ENCODE measurements at places on chromosomes 3 and 15.
A peak's percentile ranks its signal among the peaks of the same experiment; 100 is the strongest.

DNA sequence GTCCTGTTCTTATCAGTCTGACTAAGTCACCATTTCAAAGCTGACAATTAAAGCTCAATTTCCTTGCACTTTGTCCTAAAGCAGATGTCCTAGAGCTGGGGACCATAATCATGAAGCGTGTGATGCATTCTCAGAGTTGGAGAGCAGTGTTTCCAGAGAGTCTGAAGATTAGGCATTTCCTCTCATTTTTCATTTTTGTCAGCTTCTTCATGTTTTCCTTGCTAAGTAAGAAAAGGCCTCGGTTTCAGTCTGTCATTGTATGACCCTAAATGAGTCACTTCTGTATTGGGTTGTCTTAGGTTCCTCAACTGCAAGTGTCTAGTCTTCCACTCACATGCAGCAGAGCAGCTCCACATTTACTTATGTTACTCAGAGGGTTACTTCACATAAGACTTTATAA, 257.2 kb upstream of the TPRG1 start:
- DNase-seq = no peak

GRCh38 chr15:31471731-31472430, 145.2 kb downstream of the KLF13 start:
- no peak for DNase-seq

- no peak for DNase-seq
Observed at GRCh38 chr15:29534378-29534777, 264.8 kb upstream of the NSMCE3 start.

DNA sequence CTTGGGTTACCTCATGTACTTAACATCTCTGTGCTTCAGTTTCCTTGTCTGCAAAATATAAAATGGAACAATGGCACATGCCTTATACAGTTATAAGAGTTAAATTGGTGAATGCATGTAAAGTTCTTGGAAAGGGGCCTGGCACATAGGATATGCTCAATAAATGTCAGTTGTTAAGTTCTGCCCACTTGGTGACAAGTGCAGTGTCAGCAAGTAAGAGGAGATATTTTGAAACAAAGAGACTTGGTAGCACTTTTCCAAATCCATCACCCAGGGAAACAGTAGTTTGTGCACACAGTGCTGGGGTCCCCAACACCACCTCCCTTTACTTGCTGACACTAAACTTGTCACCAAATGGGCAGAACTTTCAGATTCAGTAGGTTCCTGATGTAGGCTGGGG, 19.1 kb downstream of the LRRC31 start:
- no peak for DNase-seq

GRCh38 chr3:170007031-170007663, 30.6 kb upstream of the GPR160 start:
- no peak for DNase-seq

- no peak for DNase-seq
Observed at GRCh38 chr3:128585974-128586373, 64.6 kb downstream of the RPN1 start.

GRCh38 chr3:154900816-154901215, 179.3 kb upstream of the MME start:
- no peak for DNase-seq

DNA sequence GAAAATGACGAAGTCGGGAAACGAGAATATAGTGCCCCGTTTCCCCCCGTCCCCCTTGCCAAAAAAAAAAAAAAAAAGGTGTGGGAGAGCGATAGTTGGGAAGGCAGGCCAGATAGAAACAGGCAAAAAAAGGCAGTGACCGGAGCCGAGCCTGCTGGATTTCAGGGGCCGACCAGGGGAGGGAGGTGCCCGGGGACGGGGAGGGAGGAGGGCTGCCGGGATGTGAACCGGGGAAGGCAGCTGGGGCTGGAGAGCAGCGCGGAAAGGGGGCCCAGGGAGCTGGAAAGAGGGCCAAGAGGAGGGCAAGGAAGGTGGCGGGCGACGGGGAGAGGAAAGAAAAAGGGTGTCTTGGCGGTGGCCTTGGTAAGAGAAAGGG, 837 bp downstream of the LRRN1 start:
- peak; percentile 34 for DNase-seq

DNA sequence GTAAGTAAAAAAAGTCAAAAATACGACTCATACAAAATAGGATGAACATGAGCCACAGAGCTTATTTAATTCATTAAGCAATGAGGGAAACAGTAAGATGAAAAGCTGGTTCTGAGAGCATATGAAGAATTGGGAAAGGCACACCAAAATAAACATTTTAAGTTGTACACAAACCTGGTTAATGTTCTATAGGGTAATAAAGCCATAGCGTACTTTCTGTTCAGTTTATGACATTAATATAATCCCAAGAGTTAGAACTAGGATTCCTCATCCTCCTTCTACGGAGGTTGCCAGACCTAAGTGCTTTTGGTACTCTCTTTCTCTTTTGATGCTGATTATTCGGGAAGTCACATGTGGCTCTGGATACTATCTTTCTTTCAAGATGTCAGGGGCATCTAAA, 41.4 kb downstream of the CLEC3B start:
- no peak for DNase-seq

DNA sequence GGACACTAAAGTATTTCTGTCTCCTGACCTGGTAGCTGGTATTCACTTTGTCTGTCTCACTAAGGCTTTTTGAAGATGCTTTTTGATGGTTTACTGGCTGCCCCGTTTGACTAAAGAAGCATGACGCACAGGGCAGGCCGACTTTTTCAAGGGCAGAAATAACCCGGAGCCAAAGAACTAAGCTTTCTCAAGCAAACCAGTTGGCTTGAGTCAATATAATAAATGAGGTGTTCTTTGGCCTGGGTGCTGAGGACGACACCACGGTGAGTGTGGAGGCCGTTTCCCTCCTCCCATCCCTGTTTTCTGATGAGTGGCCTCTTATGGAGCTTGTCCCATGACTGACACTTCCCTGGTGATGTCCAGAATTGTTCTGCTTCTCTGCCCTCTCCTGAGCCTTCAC, 220.9 kb downstream of the ITPR1 start:
- DNase-seq = no peak

GRCh38 chr3:192907784-192908183, 9.9 kb downstream of the MB21D2 start:
- no peak for DNase-seq

DNA sequence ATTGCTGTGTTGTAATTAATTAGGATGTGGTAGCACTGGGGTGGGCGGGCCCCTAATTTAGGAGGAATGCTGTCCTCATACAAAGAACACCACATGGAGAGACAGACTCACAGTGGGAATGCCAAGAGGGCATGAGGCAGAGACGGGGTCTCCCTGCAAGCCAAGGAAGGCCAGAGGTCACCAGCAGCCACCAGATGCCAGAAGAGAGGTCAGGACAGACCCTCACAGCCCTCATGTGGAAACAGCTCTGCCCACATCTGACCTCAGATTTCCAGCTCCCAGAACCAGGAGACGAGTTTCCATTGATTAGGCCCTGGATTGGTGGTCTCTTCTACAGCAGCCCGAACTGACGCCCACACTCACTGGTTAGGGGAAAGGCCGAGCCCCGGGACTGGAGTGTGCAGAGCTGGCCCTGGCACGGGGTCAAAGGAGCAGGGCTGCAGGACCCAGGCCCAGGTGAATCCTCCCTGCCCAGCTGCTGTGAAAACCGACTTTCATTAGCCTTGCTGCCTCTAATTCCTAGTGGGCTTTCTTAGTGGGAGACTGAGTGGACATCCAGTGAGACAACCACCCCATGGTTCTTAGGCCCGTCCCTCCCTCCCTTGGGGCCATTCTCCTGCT, 43.0 kb upstream of the SLC41A3 start:
- DNase-seq = no peak

DNA sequence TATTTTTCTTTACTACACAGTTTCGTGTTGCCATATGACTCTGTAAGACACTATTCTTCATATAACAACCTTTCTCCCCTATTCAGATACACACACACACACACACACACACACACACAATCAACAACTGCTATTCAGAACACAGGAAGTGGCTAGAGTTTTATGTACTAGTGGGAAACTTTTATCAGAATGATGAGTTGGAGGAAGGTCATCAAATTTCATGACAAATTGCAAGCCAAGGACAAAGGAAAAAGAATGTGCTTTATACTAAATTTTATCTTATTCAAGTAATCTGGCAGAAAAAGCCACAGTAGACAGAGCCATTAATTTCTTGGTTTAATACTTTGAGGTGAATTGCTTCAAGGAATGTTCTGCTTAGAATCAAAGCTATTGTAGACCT, 899.8 kb downstream of the ROBO2 start:
- DNase-seq = no peak

DNA sequence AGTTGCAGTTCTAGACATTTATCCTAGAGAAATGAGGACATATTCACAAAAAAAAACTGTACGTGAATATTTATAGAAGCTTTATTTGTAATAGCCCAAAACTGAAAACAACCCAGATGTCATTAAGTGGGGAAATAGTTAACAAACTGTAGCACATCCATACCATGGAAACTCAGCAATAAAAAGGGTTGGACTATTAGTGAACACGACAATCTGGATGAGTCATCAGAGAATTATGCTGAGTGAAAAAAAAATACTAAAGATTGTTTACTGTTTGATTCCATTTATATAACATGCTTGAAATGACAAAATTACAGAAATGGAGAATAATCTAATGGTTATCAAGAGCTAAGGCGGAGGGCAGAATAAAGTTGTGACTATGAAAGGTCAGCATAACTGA, 59.5 kb downstream of the CPA3 start:
- no peak for DNase-seq

All from SK-N-DZ (cell line).